ENCODE measurements at places on chromosomes 16 and 17.
A peak's percentile ranks its signal among the peaks of the same experiment; 100 is the strongest.

- no peak for DNase-seq
Observed at GRCh38 chr17:77579131-77579530, 379.4 kb upstream of the TNRC6C start.

DNA sequence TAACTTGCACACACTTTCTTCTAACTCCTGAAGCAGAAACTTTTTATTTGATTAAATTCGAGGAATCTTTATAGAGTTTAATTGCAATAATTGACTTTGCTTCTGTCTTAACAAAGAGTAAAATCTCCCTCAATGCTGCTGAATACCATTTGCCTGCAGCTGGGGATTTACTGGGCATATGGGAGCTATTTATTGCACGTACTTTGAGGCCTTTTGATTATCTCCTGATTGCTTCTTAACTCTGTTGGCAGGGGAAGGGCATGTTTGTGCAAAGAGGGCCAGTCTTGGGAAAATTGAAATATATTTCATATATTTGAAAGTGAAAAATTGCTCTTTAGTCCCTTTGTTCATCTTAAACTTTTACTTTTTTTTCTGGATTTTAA lies 156.8 kb upstream of the CHMP6 start:
- no peak for DNase-seq

- peak; percentile 62 for DNase-seq
Observed at GRCh38 chr17:43779145-43780125, 658 bp upstream of the DUSP3 start.

DNA sequence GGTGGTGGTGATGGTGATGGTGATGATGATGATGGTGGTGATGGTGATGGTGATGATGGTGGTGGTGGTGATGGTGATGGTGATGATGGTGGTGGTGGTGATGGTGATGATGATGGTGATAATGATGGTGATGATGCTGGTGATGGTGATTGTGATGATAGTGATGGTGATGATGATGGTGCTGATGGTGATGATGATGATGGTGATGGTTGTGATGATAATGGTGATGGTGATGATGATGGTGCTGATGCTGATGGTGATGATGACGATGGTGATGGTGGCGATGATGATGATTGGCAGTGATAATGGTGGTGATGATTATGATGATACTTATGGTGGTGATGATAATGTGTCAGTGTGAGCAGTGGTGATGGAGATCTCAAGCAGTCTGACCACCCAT lies 90.8 kb upstream of the FOXF1 start:
- DNase-seq, result no peak

GRCh38 chr16:19757026-19757425 lies 39.0 kb downstream of the IQCK start:
- DNase-seq, result no peak

DNA sequence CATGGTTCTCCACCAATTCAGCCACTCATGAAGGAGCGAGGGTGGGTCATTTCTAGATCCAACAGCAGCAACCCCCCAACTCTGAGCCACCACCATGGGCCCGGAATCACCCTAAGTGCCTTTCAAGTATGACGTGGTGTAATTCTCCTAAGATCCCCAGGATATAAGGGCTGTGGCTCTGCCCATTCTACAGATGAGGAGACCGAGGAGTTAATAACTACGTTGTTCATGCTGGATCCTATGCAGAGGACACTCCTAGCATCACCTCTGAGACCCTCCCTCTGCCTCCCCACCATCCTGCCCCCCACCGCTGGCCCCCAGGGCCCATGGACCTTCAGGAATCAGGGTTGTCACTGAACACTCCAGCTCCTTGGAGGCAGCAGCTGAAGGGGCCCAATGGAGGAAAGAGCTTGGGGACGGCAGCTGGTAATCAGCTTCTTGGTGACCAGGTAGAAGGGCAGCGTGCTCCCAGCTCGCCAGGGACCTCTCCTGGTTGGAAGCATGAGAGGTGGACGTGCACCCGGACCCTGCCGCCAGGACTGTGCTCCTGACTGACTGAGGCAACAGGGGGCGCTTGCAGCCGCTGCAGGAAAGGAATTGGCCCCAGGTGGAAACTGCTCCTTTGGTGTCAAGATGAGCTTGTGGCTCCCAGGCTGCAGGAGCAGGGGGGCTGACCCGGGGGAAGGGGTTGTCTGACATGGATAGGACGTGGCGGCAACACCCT lies 28.2 kb upstream of the CACNG1 start:
- DNase-seq, result no peak

DNA sequence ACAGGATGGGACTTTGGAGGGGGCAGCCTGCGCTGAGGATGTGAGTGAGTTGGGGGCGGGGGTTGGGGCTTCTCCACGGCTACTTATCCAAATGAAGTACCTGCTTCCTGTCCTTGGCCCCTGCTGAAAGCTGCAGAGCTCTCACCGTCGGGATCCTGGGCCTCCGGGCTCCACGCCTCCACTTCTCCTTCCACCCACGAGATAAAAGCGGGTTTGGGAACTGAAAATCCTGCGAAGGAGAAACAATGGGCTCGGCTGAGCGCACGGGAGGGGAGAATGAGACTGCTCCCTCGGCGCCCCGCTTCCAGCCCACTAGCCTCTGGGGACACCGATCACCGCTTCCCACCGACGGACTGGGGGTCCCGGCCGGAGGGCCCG lies 486 bp downstream of the ZNF785 start:
- DNase-seq, result no peak

DNA sequence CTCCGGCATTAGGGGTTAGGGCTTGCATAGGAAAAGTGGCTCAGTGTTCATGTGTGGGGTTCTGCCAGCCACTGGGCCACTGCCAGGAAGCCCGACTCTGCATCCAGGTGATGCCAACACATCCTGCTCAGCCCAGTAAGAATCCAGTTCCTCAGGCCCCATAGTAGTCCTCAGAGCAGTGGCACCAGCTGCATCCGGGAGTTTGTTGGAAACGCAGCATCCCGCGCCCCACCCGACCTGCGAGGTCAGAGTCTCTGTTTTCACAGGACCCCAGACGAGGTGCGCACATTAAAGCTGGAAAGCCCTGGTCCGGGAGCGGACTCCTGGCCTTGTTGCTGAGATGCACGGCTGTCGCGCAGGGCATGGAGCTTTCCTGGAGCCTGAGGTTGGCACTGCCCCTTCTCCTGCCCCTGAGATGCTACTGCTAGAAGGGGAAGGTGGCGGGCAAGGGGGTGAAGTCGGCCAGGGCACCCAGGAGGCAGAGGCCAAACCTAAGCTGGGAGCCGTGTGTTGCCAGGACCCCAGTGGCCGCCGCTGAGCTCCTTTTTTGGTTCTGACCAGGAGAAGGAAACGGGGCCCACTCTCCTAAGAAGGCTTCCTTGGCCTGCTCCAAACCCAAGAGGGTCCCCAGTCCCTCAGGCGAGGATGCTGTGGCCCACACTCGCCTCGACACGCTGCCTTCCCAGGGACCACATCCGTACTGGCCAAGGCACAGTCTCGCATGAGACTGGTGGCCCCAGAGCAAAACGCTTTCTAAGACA lies 44.4 kb downstream of the NOS2 start:
- no peak for DNase-seq

DNA sequence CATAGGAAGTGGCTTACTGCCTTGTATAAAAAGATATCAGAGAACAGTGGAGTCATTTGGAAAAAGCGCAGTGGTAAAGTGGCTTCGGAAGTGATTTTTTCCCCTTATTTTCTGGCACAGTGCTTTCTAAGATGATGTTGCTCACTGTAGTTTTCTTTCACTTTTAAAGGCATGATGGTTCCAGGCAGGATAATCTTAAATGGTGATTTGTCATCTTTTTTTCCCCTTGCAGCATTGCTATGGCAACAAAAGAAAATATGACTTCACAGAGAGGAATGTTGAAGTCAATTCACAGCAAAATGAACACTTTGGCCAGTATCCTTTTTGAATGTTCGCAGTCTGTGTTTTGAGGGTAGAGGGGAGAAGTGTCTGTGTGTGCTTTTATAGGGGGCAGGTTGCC lies 42.5 kb downstream of the GOSR1 start:
- DNase-seq, result no peak

DNA sequence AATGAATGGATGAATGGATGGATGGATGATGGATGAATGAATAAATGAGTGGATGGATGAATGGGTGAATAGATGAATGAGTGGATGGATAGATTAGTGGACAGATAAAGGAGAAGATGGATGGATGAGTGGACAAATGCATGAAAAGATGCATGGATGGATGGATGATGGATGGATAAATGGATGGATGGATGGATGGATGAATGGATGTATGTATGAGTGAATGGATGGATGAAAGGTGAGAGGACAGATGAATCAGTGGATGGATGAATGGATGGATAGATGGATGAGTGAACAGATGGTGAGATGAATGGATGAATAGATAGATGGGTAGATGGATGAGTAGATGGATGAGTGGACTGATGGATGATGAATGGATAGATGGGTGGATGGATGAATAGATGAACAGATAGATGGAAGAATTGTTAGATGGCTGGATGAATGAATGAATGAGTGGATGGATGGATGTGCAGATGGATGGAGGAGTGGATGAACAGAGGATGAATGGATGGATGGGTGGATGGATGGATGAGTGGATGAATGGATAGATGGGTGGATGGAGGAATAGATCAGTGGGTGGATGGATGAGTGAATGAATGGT lies 13.7 kb upstream of the KCNJ12 start:
- DNase-seq, result no peak

- no peak for DNase-seq
Observed at GRCh38 chr16:32116080-32116479, 137.0 kb upstream of the TP53TG3D start.

GRCh38 chr16:52872731-52873130 lies 180.0 kb downstream of the CHD9NB start:
- DNase-seq, result no peak

DNA sequence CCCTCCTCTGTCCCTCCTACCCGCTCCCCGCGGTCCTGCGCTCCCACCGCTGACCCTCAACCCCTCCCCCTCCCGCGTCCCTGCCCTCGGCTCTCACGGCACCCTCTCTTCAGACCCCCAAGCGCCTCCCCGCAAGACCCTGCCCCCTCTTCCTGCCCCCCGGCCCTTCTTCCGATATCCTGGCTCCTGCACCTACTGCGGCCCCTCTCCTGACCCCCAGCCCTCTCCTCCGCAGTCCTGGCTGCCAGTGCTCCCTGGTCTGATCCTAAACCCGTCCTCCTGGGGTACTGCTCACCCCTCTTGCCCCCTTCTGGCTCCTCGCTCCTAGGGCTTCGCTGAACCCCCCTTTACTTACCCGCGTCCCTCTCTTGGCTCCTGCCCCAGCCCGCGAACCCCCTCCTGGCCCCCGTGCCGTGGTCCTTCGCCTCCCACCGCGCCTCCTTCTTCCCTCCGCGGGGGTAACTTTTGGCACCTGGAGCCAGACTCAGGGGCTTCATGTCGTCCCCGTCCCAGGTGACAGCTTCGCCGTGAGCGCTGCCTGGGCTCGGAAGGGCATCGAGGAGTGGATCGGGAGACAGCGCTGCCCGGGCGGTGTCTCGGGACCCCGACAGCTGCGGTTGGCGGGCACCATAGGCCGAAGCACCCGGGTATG lies 839 bp downstream of the NKD1 start:
- no peak for DNase-seq

DNA sequence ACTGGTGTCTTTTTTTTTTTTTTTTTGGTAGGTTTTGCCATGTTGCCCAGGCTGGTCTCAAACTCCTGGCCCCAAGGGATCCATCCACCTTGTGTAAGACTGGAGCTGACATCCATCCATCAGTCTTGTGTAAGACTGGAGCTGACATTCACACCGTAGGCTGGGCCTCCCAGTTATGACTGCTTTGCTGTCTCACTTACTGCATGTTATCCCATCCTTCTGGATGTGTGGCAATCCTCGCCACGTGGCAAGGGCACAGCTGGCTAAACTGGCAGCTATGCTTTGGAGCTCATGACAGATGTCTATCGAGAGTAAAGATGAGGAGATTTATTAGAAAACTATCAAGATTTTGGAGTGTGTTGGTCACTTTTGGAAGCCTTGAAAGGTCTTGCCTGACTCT lies 115.1 kb downstream of the ABCA8 start:
- no peak for DNase-seq

DNA sequence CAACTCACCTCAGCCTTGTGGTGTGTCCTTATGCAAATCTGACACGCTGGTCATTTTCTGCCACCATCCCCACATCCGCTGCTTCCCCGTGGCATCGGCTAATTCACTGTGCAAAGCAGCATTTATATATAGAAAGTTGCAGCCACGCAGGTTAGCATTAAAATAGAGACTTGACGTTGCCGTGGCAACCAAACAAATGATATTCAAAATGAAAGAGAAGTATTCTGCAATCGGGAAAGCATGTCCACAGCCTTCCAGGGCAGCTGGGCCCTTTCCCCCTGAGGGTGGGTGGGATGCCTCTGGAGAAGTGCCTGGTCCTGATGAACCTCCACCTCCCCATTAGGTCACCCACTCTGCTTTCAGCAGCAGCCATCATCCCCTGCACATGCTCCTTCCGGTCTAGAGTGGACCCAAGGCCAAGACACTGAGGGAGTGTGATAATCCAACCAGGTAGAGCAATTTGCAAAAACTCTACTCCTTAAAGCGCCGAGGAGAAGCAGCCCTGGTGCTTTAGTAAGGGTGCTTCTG lies 138.7 kb downstream of the GAS7 start:
- no peak for DNase-seq

GRCh38 chr17:21286909-21287702 lies 2.6 kb downstream of the MAP2K3 start:
- no peak for DNase-seq

DNA sequence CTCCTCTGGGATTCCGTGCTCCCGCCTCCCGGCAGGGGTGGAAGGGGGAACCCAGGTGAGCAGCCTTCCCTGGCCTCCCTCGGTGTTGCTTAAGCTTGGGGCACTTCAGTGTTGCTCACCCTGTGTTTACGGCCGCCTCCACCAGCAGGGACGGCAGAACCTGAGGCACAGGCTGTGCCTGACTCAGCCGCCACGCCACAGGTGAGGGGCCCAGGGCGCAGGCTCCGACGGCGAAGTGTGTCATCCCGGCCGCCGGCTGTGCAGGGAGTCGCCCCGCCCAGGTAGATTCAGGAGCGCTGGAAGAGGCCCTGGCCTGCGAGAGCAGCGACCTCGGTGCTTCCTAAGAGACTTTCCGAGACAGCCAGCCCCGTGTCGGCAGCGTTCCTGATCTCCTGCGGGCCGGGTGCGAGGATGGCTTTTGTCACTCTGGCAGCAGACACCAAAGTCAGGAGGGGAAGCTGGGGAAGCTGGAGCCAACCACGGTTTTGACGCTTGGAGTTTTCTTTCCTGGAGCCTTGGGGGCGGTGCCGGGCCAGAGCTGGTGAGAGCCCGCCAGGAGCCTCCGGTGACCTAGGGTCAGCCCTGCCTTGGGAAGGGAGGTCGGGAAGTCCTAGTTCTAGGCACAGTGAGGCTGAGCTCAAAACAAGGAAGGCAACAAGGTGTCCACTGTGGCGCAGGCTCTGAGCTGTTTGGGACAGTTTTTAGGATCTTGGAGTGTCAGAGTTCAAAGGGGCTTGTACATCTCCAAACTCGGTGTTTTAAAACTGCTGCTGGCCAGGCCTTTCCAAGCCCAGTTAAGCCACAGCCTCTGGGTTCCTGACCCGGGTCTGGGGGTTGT lies 2.1 kb downstream of the GSE1 start:
- DNase-seq, result no peak

Data from anterior cingulate cortex (tissue), 58 donors.